ENCODE measurements at places on chromosomes 6 and 20.

DNA sequence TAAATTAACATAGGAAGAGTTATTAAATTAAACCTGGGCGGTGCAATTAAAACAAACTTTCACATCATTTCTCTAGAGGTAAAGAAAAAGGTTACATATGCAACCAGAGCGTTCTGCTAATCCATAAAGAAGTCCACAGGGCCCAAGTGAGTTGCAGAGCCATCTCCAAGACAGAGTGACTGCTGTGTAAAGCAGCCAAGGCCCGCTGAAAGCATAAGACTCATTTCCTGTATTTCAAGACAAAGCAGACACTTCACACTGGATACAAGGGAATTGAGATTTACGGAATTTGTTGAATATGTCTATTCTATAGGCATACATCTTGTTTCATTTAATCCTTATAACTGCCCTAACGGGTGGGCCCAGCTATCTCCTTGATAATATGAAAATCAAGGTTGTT, 422.8 kb downstream of the CBLN4 start:
- H3K27ac ChIP-seq, result no peak overlapping the region
- no peaks in the 10 kb centered on the region for H3K27me3 ChIP-seq
- H3K4me1 ChIP-seq, result no peaks in the 10 kb centered on the region
- H3K4me3 ChIP-seq, result no peak overlapping the region

GRCh38 chr6:63839485-63839884, 203.9 kb downstream of the PHF3 start:
- no peaks in the 10 kb centered on the region for H3K27me3 ChIP-seq
- no peak overlapping the region for H3K27ac ChIP-seq
- H3K36me3 ChIP-seq, result no peaks in the 10 kb centered on the region

DNA sequence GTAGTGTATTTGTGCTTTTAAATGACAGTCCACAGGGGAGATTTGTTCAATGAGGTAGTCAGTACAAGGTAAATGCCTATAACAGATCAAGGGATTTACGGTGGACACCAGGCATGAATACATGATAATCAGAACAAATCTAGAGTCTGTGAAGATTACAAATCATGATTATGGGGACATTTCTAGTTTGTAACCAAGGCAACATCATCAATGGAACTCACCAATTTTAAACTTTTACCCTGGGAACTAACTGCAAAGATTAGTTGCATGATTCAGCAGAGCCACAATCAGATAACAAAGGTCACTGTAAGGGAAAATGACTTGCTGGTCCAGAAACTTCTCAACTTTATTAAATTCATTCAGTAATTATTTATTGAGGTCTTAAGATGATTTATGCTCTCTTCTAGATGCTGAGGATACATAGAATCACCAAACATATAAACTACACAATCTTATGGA, at the start of gene CRISP1:
CRISP1 (minus strand) TSS at position 51 of the 459 bp plus-strand sequence. CDS start 9,135 bp downstream, outside the sequence.
- no peaks in the 10 kb centered on the region for H3K27me3 ChIP-seq
- H3K27ac ChIP-seq, result no peak within 1 kb of the TSS
- DNase-seq, result no peak
- H3K36me3 ChIP-seq, result no peaks in the 10 kb centered on the region
- H3K4me3 ChIP-seq, result no peak within 1 kb of the TSS

DNA sequence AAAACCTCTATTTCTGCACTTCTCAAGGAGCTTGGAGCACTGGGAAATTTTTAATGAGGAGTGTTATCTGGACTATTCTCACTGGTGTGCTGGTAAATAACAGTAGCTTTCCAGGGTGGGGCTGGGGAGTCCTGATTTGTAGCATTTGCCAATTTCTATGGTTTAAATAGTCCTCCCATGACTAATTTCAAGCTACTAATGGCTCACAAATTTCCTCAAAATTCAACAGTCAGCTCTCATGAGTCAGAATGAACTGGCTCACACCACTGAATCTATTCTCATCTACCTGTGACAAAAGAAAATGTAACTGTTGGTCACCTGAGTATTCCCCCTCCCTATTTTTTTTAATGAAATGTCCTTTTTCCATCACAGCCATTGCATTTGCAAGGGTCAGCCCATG, 449.6 kb downstream of the KIF16B start:
- DNase-seq, result no peak
- peaks cover 51% of the 10 kb centered on the region for H3K4me1 ChIP-seq
- H3K27me3 ChIP-seq, result no peaks in the 10 kb centered on the region
- no peak overlapping the region for H3K27ac ChIP-seq

Measured in HepG2 (cell line).